ENCODE measurements at places on chromosomes 11 and 22.

DNA sequence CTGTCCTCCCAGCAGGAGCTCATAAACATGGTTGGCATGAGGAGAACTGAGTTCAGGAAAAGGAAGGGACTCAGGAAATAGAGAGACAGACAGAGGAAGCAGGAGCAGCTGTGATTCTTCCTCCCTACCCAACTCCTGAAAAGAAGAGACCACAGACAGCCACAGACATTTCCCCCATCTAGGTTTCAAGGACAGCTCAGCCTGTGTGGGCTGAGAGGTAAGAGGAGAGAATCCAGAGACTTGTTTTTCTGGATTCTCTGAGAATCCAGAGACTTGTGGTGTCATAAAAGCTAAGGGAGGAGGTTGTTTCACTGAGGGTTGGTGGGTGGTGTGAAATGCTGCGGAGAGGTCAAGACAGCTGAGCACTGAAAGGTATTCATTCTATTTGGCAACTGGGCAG, 19.0 kb upstream of the STK33 start:
- DNase-seq = no peak

DNA sequence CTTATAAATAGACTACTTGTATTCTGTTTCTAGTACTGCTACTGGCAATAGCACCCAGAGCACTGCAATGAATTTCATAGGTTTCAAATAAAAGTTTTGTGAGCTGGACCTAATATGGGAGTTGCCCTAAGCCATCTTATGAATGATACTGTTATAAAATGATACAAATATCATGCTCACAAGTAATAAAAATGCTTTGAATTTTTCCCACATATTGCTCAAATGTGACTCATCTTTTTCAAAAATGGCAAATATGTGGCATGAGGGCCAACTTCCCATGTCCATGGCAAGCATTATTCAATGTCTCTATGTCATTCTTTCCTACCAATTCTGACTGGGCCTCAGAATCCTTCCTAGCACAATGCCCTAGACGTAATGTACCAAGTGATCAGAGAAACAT, 137.6 kb downstream of the TRPC6 start:
- DNase-seq = no peak

DNA sequence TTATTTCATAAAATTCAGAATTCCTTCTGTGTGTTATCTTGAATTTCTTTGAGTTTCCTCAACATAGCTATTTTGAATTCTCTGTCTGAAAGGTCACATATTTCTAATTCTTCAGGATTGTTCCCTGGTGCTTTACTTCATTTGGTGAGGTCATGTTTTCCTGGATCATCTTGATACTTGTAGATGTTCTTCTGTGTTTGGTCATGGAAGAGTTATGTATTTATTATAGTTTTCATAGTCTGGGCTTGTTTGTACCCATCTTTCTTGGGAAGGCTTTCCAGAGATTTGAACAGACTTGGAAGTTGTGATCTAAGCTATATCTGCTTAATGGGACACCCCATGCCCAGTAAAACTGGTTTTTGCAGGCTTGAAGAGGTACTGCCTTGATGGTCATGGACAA, 149.6 kb downstream of the METTL15 start:
- no peak for DNase-seq

GRCh38 chr22:30969532-30970355, 679 bp downstream of the TUG1 start:
- peak; percentile 16 for DNase-seq

- DNase-seq = no peak
Measured at GRCh38 chr11:57354699-57355098, 16.5 kb downstream of the P2RX3 start.

- no peak for DNase-seq
Measured at GRCh38 chr11:279966-280705, 1.9 kb downstream of the NLRP6 start.

- DNase-seq = no peak
Measured at GRCh38 chr11:67584205-67584880, 731 bp downstream of the GSTP1 start.

GRCh38 chr22:49892226-49892899, 25.9 kb downstream of the ALG12 start:
- DNase-seq = no peak

GRCh38 chr11:119531056-119531455, 108.1 kb upstream of the THY1 start:
- DNase-seq = no peak

DNA sequence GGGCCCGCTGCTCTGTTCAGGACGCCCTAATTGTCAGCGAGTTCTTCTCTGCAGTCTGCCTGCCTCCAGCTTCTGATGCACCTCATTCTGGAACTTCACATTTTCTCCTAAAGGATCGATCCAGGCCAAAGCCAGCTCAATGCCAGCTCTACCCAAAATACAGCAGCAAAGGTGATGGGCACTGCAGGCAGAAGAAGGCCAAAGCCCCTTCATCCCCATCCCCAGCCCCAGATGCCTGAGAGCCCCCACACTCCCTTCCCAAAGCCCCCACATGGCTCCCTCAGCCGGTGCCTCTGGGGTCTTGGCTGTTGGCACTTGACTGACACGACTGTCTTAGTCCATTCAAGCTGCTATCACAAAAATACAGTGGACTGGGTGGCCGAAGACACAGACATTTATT, 410.3 kb downstream of the BRD1 start:
- no peak for DNase-seq
